ENCODE measurements at places on chromosomes 2 and 18.

- DNase-seq: no peak
Observed at GRCh38 chr2:143524559-143525401, 395.6 kb downstream of the ARHGAP15 start.

DNA sequence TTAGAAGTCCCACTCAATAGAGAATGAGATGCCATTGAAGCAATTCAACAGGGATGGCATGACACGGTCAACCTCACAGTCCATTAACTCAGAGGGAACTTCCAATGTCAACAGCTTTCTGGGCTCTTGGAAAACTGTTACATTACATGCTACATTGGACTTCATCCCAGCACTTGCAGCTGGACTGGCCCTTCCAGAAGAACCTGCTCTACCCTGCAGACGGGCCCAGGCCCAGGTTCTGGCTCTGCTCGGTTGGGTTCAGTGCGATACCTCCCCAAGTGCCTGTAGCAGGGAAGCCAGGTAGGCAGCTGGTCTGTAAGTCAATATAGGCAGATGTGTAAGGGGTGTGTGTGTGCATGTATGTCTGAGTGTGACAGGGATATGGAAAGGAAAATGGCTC, 12.9 kb downstream of the LAMA1 start:
- no peak for DNase-seq

- DNase-seq: no peak
Observed at GRCh38 chr2:188984680-188985079, 10.5 kb downstream of the COL3A1 start.

GRCh38 chr2:129135017-129135416, 816.3 kb upstream of the HS6ST1 start:
- no peak for DNase-seq

DNA sequence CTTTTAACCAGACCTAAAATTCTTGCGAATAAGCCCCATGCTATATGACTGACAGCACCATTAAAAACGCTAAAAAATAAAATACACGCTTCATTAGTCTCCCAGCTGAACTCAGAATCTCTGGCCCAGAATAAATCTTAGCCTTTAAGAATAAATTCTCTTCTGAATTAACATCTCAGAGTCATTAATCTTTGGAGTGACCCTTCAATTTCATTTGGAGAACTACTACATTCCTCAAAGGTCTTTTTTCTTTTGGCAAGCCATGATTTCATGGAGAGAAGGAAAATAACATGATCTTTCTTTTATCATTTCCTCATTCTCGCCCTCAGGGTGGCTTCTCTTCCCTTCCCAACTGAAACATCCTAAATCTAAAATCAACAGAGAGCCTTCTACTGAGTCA, 259.0 kb downstream of the AFF3 start:
- DNase-seq: no peak

GRCh38 chr2:218284106-218284811, 8.0 kb downstream of the TMBIM1 start:
- DNase-seq: peak; percentile 64

DNA sequence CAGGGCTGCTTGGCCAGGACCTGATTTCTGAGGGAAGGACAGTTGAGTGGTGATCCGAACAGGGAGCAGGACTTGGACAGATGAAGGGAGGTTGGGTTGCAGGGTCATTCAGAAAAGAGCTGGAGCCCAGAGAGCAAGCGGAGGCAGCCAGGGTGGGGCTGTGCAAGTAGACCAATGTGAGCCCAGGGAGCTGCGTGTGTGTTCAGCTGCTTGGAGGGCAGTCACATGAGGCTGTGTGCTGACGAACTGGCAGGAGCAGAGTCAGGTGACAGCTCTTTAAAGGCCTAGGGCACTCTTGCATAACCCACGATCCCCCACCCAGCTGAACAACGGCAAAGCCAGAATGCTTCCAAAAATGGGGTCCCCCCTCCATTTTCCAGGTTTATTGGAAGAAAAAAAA, 4.6 kb upstream of the MLPH start:
- DNase-seq: no peak

GRCh38 chr2:42913280-42913878, 121.0 kb upstream of the HAAO start:
- no peak for DNase-seq

DNA sequence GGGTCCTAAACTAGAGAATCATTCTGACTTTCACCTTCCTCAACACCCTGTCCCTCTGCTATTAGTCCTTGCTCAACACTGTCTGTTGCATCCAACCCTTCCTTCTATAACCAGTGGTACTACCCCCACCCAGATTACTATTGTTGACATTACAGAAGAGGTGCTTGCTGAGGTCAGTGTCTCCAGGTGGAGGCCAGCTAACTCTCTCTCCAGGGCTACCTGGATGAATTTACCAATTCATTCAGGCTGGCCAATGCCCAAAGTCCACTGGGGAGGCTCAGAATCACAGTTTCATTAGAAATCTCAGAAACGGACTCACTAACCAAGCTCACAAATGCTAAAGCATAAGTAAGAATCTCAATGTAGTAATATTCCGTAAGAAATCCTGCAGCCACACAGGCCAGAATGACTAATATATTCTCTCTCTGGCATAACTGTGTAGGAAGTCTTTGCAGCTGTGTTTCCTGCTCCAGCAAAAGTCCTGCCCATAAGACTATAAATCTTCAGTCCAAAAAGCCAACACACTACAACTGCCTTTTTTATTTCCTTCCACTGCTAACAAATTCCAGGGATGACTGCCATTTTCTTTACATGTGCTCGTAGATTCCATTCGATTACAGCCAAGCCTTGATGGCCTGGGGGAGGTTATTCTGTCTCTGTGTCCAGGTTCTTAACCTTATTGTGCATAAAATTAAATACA, 10.0 kb upstream of the TTR start:
- no peak for DNase-seq

DNA sequence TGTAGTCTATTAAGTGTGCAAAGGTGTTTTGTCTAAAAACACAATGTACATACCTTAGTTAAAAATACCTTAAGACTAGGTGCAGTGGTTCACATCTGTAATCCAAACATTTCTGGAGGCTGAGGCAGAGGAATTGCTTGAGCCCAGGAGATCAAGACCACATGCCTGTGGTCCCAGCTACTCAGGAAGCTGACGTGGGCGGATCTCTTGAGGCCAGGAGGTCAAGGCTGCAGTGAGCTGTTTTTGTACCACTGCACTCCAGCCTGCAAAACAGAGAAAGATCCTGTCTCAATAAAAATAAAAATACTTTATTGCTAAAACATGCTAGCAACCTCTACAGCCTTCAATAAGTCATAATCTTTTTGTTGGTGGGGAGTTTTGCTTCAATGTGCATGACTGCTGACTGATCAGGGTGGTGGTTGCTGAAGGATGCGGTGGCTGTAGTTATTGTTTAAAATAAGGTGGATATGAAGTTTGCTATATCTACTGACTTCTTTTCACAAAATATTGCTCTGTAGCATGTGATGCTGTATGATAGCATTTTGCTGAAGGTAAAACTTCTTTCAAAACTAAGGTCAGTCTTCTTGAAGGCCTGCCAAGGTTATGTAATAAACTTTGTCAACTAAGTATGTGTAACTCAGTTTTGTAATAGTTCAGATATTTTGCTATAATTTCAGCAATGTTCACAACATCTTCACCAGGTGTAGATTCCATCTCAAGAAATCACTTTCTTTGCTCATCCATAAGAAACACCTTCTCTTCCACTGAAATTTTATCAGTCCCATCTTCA, 1238.0 kb upstream of the NRXN1 start:
- no peak for DNase-seq

GRCh38 chr18:2893056-2893455, 46.2 kb downstream of the EMILIN2 start:
- no peak for DNase-seq

GRCh38 chr18:73352546-73352945, 484.8 kb upstream of the NETO1 start:
- DNase-seq: no peak

DNA sequence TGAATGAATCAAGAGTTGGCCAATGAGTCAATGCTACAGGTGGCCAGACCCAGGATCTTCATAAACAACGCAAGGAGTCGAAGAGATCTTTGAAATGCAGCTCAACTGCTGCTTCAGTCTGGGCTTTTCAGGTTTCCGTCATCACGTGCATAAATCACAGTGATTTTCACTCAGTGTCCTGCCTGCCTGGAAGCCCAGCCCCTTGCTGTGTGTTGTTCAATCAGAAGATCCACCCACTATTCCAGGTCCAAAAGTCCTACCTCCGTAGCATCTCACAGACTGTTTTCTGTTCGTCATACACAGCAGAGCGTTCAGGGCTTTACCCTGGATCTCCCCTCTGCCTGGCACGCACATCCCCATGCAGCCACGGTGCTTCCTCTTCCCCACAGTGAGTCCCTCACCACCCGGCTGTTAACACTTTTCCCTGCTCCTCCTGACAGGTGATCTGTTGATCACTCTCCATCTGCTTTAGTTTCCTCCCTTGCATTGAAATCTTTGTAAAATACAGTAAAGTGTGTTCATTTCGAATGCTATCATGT, 216.3 kb downstream of the MYT1L start:
- no peak for DNase-seq

- no peak for DNase-seq
Observed at GRCh38 chr2:238064376-238064775, 3.6 kb downstream of the SCLY start.

DNA sequence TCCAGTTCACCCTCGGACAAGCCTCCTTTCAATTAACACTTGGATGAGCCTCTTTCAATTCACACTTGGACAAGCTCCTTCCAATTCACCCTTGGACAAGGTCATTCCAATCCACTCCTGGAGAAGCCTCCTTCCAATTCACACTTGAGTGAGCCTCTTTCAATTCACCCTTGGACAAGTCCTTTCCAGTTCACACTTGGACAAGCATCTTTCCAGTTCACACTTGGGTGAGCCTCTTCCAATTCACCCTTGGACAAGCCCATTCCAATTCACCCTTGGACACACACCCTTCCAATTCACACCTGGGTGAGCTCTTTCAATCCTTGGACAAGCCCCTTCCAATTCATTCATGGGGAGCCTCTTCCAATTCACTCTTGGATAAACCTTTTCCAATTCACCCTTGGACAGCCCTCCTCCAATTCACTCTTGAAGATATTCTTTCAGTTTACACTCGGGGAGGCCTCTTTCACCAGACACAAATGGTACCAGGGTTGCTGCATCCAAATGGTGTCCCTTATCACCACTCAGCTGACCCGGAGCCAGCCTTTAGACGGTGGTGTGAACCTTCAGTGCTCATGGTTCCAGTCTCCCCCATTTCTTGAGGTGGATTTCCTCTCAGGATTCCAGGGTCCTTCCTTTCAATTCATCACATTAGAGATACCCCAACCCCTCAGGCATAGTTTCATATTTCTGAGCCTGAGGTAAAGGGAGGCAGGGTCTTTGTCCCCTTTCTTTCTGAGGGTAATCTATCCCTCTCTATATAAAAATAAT, 183.6 kb downstream of the SH3BP4 start:
- no peak for DNase-seq

GRCh38 chr2:156474401-156474800, 38.2 kb downstream of the GPD2 start:
- no peak for DNase-seq

DNA sequence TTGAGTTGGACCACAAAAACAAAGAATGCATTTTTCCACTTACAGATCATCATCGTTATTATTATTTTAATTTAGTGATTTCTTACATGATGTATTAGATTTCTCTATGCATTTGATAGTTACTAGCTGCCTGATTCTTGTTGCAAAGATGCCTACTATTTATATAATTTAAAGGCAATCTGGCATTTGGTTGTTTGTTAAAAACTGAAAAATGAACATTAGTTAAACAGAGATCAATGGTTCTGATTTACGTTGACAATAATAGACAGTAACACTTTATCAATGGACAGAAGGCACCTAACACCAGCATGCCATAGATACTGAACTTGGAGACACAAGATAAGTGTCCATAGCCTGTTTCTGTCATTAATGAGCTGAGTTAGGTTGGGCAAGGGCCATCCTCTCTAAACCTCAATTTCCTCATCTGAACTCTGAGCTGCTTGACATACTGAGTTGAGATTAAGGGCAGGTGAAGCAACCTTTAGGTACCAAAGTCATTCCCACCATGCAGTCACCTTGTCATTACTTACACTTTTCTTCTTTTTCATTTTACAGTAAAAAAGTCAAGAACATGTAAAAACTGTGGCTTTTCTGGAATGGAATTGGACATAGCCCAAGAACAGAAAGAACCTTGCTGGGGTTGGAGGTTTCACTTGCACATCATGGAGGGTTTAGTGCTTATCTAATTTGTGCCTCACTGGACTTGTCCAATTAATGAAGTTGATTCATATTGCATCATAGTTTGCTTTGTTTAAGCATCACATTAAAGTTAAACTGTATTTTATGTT, 3.1 kb downstream of the CCL20 start:
- no peak for DNase-seq

GRCh38 chr2:134726645-134727044, 7.8 kb upstream of the TMEM163 start:
- DNase-seq: no peak

GRCh38 chr2:10356439-10356811, 53.7 kb downstream of the HPCAL1 start:
- no peak for DNase-seq

DNA sequence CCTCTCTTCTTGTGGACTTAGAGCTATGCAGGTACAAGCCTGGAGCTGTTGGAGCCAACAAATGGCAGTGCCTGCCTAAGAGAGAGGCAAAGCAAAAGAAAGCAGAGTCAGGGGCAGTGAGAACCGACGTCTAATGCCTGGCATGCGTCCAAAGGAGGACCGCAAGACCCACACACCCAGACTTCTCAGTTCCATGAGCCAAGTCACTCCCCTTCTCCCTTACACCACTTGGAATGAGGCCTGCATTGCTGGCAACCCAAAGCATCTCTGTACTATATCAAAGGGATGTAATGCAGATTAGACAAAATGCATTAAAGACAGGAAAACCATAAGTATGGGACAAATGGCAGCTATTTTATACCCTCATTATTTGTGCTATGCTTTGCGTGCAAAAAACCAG, 49.9 kb upstream of the RNU4ATAC start:
- no peak for DNase-seq

- no peak for DNase-seq
Observed at GRCh38 chr2:236040600-236041328, 127.4 kb downstream of the GBX2 start.

GRCh38 chr2:30455114-30455738, 8.2 kb downstream of the LCLAT1 start:
- no peak for DNase-seq
